ENCODE measurements at places on chromosomes 2 and 18. TPM values are rescaled to one million over a fixed set of nuclear protein-coding genes. Genes with fewer than 3 reads are reported as not detected.

FMNL2 gene
- 47.2 TPM for total RNA-seq

RUFY4 gene
- not detected for total RNA-seq

DNA sequence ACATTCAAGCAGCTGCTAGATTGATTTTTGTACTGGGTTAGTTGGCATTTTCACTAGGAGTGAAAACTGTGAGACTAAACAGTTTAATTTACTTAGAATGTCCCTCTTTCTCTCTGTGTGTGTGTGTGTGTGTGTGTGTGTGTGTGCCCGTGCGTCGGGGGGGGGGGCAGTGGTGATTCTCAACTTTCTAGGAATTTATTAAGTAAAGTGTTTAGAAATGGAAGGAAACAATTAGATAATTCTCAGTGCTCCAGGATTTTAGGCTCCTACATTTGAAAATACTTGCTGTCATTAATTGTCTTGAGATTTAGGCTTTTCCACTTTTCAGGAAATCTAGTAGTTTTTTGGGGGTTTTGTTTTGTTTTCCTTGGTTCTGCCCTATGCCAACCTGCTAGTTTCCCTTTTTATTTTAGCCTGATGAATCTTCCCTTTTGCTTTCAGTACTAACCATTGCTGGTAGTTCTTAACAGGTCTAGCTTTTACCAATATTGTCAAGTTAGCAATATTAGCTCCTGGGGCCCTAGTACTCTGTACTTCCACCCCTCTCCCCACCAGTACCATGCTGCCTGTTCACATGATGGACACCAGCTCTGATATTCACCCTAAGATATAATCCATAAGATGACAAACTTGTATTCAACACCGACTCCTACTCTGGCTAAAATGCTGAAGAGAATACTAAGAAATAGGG is 4.9 kb downstream of the EPAS1 start:
- DNase-seq, result no peak

DNA sequence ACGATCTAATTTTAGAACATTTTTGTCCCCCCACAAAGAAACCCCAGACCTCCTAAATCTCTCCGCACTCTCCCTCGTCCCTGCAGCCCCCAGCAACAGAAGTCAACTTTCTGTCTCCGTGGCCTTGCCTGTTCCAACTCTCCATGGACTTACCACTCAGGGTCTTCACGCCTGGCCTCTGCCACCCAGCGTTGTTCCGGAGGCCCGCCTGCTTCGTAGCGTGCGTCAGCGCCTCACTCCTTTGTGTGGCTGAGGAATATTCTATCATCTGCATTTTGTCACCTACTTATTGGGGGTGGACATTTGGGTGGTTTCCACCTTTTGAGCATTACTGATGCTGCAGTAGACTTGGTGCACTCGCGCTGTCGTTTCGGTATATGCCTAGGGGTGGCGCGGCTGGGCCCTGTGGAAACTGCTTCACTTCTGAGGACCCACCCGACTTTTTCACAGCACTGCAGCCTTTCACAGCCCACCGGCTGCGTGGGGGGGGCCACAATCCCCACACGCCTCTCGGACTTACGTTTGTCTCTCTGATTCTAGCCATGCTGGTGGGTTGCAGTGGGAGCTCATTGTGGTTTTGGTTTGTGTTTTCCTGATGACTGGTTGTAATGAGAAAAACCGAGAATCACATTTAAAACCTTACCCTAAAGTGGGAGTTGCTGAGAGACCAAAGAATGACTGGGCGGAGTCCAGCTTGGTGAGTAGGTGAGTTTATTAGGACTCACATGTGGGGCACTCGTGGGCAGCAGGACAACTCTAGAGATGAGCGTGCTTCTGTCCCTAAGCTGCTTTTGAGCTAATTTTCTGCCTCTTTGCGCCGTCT is 1.4 kb upstream of the HSBP1L1 start:
- no peak for DNase-seq

- DNase-seq, result no peak
Observed at GRCh38 chr2:37191253-37191652, 2.8 kb upstream of the SULT6B1 start.
